ENCODE measurements at places on chromosomes 1 and 21.

GRCh38 chr1:15095496-15095875 lies 58.1 kb upstream of the TMEM51 start:
- DNase-seq, result no peak

- no peak for DNase-seq
Observed at GRCh38 chr1:86035101-86035500, 121.5 kb downstream of the COL24A1 start.

GRCh38 chr1:224061436-224061835 lies 52.5 kb upstream of the FBXO28 start:
- DNase-seq, result no peak

GRCh38 chr1:47990286-47990685 lies 6.9 kb downstream of the TRABD2B start:
- no peak for DNase-seq

DNA sequence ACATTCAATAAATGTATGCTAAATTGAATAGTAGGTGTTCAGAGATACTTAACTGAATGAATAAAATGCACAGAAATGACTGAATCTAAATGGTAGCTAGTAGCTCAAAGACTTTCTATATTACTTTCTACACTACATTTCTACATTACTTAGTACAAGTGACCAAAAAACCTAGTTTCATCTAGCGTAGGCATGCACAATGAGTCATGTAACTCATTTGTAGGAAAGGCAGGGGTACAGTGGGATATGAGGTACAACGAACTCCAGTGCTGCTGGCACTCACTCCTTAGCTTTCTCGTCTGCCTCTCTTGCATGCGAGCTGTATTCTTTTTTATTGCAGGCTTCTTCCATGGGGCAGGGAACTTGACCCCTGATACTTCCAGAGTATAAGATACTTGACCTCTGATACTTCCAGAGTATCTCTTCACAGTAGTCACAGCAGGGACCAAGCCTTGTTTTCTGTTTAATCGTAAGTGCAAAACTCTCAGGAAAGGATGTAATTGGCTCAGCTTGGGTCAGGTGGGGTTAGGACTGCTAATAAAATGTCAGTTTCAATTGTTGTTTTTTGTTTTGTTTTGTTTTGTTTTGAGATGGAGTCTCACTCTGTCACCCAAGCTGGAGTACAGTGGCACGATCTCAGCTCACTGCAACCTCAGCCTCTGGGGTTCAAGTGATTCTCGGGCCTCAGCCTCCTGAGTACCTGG lies 4.9 kb upstream of the ATP2B4 start:
- no peak for DNase-seq

DNA sequence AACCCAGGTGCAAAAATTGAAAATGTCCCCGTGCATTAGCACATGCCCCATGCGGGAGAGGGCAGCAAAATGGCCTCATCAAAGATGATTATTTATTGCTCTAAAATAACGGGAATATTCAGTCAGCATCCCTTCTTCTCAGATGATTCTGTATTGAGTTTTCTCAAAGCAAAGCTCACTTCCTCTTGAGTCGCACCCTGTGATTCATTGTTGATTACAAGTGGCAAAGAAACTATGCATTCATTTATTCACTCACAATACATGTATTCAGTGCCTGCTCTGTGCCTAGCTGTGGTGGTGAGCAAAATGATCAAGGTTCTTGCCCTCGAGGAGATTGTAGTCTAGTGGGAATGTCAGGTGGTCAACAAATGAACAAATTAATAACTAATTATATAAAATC lies 226.0 kb upstream of the KAZN start:
- DNase-seq, result no peak

DNA sequence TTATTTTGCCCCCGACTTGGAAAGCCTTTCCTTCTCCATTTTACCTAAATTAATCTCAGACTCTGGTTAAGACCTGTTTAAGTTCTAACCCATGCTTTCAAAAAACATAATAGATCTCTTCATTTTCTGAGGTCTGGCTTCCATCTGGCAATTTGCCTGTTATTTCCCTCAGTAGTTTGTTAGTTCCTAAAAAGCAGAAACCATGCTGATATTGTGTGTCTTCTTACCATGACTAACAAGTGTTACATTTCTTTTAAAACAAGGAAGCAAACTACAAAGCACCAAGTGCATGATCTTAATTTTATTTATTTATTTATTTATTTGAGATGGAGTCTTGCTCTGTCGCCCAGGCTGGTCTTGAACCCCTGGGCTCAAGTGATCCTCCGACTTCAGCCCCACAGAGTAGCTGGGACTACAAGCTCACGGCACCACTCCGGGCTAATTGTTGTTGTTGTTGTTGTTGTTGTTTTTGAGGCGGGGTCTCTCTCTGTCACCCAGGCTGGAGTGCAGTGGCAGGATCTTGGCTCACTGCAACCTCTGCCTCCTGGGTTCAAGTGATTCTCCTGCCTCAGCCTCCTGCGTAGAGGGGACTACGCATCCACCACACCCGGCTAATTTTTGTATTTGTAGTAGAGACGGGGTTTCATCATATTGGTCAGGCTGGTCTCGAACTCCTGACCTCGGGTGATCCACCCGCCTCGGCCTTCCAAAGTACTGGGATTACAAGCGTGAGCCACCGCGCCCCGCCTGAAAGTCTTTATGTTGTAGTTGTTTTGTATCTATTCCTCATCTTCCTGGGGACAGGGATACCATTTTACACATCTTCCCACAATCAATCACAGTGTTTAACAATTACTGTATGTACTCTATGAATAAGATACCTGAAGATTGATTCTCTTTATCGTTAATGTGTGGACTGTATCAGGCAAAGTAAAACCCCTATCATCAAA lies 1.3 kb upstream of the PATJ start:
- no peak for DNase-seq

Measured in MM.1S (cell line).